ENCODE measurements at places on chromosomes 6 and 20.

GRCh38 chr6:111715321-111715720 is 109.6 kb upstream of the TRAF3IP2 start:
- DNase-seq = peak; percentile 4

- DNase-seq = no peak
Measured at GRCh38 chr6:147547369-147547902, 38.9 kb downstream of the SAMD5 start.

DNA sequence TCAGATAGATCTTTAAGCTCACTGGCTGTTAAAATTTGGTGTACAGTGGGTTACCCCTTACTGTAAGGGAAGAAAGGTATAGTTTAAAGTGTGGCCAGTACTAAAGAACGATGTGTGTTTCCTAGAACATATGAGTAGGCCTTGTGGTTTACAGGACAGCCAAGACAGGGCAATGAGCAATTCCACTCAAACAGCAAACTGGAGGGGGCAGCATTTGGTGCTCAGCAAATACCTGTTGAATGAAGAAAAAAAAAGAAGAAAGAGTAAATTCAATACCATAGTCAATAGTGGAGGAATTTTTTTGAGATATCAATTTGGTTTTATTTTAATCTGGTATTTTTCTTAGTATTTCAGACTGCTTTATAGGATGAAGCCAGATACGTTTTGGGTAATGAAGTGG is 3.8 kb upstream of the NCOA5 start:
- DNase-seq = no peak

- no peak for DNase-seq
Measured at GRCh38 chr6:96235927-96236326, 220.2 kb downstream of the FUT9 start.

DNA sequence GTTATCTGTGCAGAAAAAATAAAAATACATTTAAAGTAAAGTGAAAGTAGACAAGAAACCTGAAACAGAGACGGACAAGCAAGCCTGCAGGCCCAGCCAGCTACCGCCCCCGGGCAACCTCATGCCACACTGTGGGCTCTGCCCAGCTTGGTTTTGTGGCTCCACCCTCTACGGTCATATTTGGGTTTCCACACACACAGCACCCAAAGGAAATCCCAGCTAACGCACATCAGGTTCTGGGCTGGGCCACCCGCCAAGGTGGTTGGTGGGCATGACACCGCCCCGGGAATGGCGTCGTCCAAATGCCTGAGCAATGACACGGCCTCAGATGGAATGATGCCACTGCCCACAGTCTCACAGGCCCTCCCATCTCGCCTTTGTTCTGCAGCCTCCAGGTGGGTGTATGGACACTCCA is 22.9 kb downstream of the FAM110A start:
- DNase-seq = no peak

GRCh38 chr6:105326216-105326615 is 76.7 kb downstream of the PREP start:
- DNase-seq = no peak

DNA sequence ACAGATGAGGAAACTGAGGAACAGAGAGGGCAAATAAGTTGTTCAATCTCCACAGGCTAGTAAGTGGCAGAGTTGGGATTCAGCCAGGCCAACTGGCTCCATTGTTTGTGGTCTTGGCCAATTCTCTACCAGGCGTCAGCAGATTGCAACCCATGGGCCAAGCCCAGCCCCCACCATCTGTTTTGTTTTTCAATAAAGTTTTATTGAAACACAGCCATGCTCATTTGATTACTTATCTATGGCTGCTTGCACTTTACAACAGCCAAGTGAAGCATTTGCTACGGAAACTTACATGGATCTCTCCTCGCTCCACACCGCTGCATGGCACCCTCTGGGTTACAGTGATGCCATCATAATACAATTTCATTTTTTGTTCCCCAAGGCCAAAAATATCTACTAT is 90.8 kb downstream of the ZNF217 start:
- no peak for DNase-seq

DNA sequence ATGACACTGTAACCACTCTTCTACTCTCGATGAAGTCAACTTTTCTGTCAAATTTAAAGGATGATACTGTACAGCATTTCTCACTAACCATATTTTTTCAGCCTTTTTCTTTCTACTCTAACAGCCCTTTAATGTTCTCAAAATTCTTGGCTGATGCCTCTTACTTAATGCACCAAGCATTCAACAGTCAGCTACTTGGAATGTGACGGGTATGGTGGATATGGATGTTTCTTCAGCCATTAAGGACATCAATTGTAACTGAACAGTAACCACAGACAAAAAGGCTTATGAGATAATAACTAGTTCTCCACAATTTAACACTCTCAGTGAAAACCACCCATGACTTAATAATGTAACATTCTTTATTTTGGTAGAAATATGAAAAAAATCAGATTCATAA is 467.2 kb upstream of the ZNF337 start:
- peak; percentile 1 for DNase-seq

DNA sequence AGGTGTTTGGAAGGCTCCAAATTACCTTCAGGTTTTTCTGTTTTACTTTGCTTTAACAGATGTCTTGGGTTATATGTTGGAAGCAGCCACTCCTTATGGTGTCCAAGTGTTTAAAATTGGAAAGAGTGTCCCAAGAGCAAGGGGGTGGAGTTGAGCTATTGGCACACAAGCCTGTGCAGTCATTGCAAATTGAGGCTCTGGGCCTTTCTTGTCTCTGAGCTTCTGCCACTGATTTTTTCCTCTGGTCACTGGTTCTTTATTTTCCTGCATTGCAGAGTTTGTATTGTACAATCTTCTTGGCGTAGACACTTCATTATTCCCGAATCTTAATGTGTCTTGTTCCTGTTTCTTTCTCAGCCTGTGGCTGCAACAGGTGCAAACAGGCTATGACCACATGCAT is 598.8 kb downstream of the RNF144B start:
- no peak for DNase-seq

GRCh38 chr20:16541226-16541625 is 32.0 kb downstream of the KIF16B start:
- DNase-seq = no peak

GRCh38 chr6:107458672-107459282 is 587 bp downstream of the PDSS2 start:
- peak; percentile 10 for DNase-seq

- peak; percentile 39 for DNase-seq
Measured at GRCh38 chr6:108115598-108116058, 41.1 kb upstream of the OSTM1 start.

DNA sequence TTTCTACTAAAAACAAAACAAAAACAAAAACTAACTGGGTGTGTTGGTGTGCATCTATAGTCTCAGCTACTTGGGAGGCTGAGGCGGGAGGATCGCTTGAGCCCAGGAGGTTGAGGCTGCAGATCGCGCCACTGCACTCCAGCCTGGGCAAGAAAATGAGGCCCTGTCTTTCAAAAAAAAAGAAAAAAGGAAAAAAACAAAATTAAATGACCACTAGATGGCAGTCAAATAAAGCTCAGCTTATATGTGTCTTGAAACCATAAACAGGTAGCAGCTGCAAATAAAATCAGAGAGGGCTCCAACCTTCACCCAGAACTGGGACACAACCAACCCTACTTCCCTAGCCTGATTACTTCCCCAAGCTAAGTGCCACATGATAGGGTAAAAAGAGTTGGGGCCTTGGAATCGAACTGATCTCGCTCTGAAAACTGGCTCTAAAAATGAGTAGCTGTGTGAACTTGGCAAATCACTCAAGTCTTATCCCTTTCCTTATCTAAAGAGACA is 67.1 kb upstream of the ADGRF4 start:
- peak; percentile 77 for DNase-seq

- DNase-seq = no peak
Measured at GRCh38 chr20:18191306-18191705, 53.6 kb downstream of the KAT14 start.
